ENCODE measurements at places on chromosomes 11 and 22. TPM values are rescaled to one million over a fixed set of nuclear protein-coding genes. Genes with fewer than 3 reads are reported as not detected.

CASP12 gene
- 1.1 TPM for total RNA-seq

TMX2 gene
- 52.0 TPM for total RNA-seq

XKR3 gene
- not detected for total RNA-seq

EFCAB6 gene
- total RNA-seq: 3.2 TPM

OR10A6 gene
- total RNA-seq: not detected

LPXN gene
- 5.3 TPM for total RNA-seq

DDX25 gene
- 0.32 TPM for total RNA-seq

CDK2AP2 gene
- total RNA-seq: 5.9 TPM

LINC01488 gene
- not detected for total RNA-seq

IGF2 gene
- total RNA-seq: 362 TPM

PSMD13 gene
- 58.5 TPM for total RNA-seq

PHLDA2 gene
- 1.1 TPM for total RNA-seq

SSH3 gene
- total RNA-seq: 23.6 TPM

TMEM138 gene
- total RNA-seq: 25.5 TPM

OR56B4 gene
- total RNA-seq: not detected

CTSF gene
- 22.8 TPM for total RNA-seq

HEPACAM gene
- total RNA-seq: not detected

OR52I2 gene
- total RNA-seq: not detected

PKNOX2 gene
- total RNA-seq: 6.5 TPM

GP1BB gene
- total RNA-seq: 1.6 TPM

RBMXL2 gene
- not detected for total RNA-seq

MAML2 gene
- 25.6 TPM for total RNA-seq

BTBD18 gene
- total RNA-seq: not detected

ROBO4 gene
- total RNA-seq: 19.7 TPM

USP2 gene
- 1.1 TPM for total RNA-seq

DDTL gene
- 3.0 TPM for total RNA-seq

SCN4B gene
- 4.8 TPM for total RNA-seq

SLC22A8 gene
- total RNA-seq: not detected

NRGN gene
- 0.37 TPM for total RNA-seq

SCUBE2 gene
- 121 TPM for total RNA-seq

OR8I2 gene
- total RNA-seq: not detected

NXPE4 gene
- not detected for total RNA-seq

FDXACB1 gene
- total RNA-seq: 4.2 TPM

TRMT2A gene
- total RNA-seq: 23.3 TPM

C22orf23 gene
- 0.26 TPM for total RNA-seq

MUC5AC gene
- total RNA-seq: not detected

MAJIN gene
- not detected for total RNA-seq

ADAMTS15 gene
- 16.4 TPM for total RNA-seq

KRTAP5-8 gene
- total RNA-seq: not detected

MMP13 gene
- not detected for total RNA-seq

OR51E2 gene
- 0.63 TPM for total RNA-seq

AIFM3 gene
- 0.53 TPM for total RNA-seq

MMP26 gene
- not detected for total RNA-seq

All from urinary bladder (tissue), 4 donors.